Osteoblast (primary cell): ENCODE measurements at places on chromosomes 12 and 14. TPM values are rescaled to one million over a fixed set of nuclear protein-coding genes. Genes with fewer than 3 reads are reported as not detected.
A peak's percentile ranks its signal among the peaks of the same experiment; 100 is the strongest.

DNA sequence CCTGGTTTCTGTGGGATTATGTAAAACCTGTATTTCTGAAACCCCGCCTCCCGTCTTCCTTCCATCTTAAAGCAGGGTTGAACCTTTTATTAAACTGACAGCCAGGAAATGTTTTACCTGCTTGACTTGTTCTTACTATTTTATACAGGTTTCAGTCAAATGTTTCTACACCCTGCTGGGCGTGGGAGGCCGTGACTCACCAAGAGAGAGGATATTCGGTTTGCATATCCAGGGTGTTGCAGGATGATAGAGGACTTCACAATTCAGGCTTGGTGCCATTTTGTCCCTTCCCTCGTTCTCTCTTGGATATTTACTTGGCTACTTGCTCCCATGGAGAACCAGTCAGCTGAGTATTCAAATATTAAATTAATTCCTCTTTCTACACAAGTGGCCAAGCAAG lies 69.7 kb downstream of the ARF6 start:
- H3K4me1 ChIP-seq = no peaks in the 10 kb centered on the region
- no peaks in the 10 kb centered on the region for H3K27me3 ChIP-seq
- DNase-seq = no peak
- H3K4me3 ChIP-seq = no peak overlapping the region

DNA sequence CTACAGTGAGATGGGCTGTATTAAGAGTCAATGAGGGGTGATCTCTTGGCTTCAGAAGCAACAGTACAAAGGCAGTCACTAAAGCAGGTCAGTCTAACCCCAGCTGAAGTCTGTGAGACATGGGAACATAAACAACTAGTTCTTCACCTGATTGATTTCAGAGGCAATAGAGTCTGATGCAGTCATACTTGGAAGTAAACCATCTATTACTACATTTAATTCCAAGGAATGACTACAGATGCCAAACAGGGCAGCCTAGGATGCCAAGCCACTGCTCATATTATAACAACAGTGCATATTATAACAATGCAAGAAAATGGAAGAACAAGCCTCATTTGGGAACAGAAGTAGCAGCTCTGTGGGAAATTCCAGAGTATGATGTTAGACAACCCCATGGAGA lies 35.8 kb downstream of the GRIN2B start:
- no peaks in the 10 kb centered on the region for H3K4me1 ChIP-seq
- no peaks in the 10 kb centered on the region for H3K36me3 ChIP-seq
- no peak overlapping the region for H3K4me3 ChIP-seq

DNA sequence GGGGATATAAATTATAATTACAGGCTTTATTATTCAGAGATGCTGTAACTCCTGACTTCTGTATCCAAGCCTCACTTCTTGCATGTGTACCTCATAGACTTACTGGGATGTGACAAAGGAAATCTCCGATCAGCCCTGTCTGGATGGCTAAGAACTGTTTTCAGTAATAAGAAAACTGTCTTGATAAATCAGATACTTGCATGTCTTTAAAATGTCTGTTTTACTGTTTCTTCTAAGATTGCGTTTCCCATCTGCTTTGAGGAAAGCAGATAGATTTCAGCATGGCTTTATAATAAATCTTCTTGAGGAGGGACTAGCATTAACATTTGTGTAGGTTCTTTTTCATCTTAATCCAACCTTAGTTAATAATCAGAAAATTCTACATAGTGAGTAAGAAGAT lies 395.9 kb downstream of the EGLN3 start:
- H3K27ac ChIP-seq = no peak overlapping the region
- no peaks in the 10 kb centered on the region for H3K27me3 ChIP-seq
- peaks cover 5% of the 10 kb centered on the region for H3K4me1 ChIP-seq
- no peaks in the 10 kb centered on the region for H3K36me3 ChIP-seq
- H3K4me3 ChIP-seq = no peak overlapping the region

SLC24A4 gene
- under 0.01 TPM in 1 of 2 replicates, not detected in the other for total RNA-seq

DNA sequence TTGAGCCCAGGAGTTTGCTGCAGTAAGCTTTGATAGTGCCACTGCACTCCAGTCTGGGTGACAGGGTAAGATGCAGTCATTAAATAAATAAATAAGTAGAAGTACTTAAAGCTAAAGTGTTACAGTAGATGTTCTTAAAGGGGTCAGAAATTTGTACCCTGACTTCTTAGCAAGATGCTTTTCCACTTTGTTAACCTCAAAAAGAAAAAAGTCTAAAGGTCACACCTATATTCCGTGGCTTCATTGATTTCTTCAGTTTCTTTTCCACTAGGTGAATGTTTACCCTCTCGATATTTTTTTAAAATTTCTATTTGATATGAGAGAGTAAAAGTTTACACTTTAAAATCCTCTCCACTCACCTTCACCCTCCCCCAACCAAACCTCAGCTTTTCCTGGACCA lies 64.3 kb upstream of the PLEKHA5 start:
- H3K4me1 ChIP-seq = no peaks in the 10 kb centered on the region
- H3K36me3 ChIP-seq = no peaks in the 10 kb centered on the region
- no peak overlapping the region for H3K27ac ChIP-seq
- no peak overlapping the region for H3K4me3 ChIP-seq
- no peaks in the 10 kb centered on the region for H3K27me3 ChIP-seq

- peaks cover 77% of the 10 kb centered on the region for H3K36me3 ChIP-seq
- H3K4me1 ChIP-seq = peaks cover 7% of the 10 kb centered on the region
- H3K27me3 ChIP-seq = no peaks in the 10 kb centered on the region
- H3K27ac ChIP-seq = peak overlapping the region; percentile 68
- DNase-seq = peak; percentile 18
Observed at GRCh38 chr12:103986829-103987228, 21.2 kb downstream of the TDG start.

GRCh38 chr12:15956413-15957185 lies 45.5 kb downstream of the DERA start:
- H3K4me3 ChIP-seq = no peak overlapping the region
- no peaks in the 10 kb centered on the region for H3K27me3 ChIP-seq
- no peak for DNase-seq

- peak; percentile 49 for DNase-seq
- no peak overlapping the region for H3K4me3 ChIP-seq
- H3K4me1 ChIP-seq = no peaks in the 10 kb centered on the region
- no peak overlapping the region for H3K27ac ChIP-seq
Observed at GRCh38 chr12:1917172-1918070, 1.0 kb downstream of the CACNA2D4 start.

GRCh38 chr12:117031843-117032592 lies 67.2 kb downstream of the TESC start:
- H3K36me3 ChIP-seq = peaks cover 26% of the 10 kb centered on the region
- peaks cover 7% of the 10 kb centered on the region for H3K4me1 ChIP-seq
- DNase-seq = no peak
- H3K4me3 ChIP-seq = no peak overlapping the region

DNA sequence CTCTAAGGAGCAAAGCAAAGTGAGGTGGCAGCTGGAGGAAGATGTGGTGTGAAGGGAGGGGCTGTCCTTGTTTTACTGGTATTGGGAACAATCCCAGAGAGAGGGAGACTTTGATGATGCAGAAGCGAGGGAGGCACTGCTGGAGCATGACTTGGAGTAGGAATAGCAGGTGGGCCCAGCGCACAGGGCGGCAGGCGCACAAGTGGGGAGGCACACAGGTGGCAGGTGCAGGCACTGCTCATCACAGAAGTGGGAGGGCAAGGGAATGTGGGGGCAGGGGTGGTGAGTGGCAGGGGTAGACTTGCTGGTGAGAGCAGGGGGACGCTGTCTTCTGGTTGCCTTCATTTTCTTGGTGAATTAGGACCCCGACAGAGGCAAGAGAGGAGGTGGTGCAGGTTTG lies 11.5 kb upstream of the IFI27 start:
- H3K4me3 ChIP-seq = no peak overlapping the region
- H3K4me1 ChIP-seq = peaks cover 16% of the 10 kb centered on the region
- H3K36me3 ChIP-seq = no peaks in the 10 kb centered on the region
- no peak overlapping the region for H3K27ac ChIP-seq
- no peaks in the 10 kb centered on the region for H3K27me3 ChIP-seq

DNA sequence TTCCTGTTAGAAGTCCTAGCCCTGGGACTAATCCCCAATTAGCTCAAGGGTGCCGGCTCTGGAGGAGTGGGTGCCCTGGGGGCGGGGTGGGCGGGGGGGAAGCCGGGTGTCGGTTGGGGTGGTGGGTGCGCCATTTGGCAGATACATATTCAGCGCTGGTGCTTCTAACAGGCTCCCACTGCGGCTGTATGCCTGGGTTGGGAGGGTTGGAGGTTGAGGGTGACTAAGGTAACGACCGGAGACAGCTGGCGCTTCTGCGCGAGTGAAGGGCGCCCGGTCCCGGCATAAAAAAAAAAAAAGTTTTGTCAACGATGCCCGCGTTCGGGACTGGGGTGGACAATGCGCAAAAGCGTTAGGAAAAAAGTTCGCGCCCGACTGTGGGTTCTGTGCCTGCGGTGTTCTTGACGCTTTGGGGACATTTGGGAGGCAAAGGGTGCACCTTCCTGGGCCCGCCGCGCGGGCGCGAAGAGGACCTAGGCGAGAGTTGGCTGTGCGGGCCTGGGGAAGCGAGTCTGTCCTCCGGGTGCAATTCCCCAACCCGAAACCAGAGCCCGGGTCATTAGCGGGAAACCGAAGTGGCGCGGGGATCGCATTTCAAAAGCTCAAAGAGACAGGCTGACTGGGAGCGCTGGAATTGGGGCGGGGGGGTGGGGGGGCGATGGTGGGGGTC lies 19.2 kb downstream of the TBX3 start:
- peak overlapping the region; percentile 33 for H3K4me3 ChIP-seq
- peaks cover 9% of the 10 kb centered on the region for H3K4me1 ChIP-seq
- H3K27ac ChIP-seq = no peak overlapping the region
- H3K36me3 ChIP-seq = no peaks in the 10 kb centered on the region
- peaks cover 23% of the 10 kb centered on the region for H3K27me3 ChIP-seq

DNA sequence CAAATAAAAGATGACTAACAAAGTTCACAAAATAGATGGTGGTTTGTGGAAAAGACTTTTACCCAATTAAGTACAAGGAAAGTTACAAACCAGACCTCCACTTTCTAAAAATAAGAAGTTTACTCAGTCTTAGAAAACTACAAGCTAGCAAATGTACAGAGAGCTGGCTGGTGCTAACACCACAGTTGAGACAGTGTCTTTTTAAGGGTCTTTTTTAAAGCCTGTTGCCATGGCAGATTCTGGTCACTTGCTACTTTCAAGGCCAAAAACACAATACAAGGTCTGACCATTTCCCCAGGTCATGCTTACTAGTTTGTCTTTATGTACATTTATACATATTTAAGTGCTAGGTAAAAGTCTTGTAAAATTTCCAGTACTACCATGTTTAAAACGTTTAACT lies 2.4 kb downstream of the BTG1 start:
- DNase-seq = no peak
- peak overlapping the region; percentile 80 for H3K27ac ChIP-seq
- peaks cover 44% of the 10 kb centered on the region for H3K4me1 ChIP-seq
- peak overlapping the region; percentile 94 for H3K4me3 ChIP-seq
- no peaks in the 10 kb centered on the region for H3K27me3 ChIP-seq

DNA sequence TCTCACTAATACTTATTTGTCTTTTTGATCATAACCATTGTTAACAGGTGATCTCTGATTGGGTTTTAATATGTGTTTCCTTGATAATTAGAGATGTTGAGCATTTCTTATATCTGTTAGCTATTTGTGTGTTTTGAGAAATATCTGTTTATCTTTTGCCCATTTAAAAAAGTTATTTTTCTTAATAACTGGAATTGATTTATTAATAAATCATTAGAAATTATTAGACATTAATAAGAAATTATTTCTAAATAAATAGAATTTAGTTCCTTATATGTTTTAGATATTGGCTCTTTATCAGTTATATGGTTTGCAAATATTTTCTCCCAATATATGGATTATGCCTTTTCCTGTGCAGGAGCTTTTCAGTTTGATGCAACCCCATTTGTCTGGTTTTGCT lies 18.7 kb downstream of the TMX1 start:
- H3K27ac ChIP-seq = no peak overlapping the region
- H3K4me3 ChIP-seq = no peak overlapping the region
- H3K36me3 ChIP-seq = peaks cover 15% of the 10 kb centered on the region
- no peak for DNase-seq
- H3K27me3 ChIP-seq = no peaks in the 10 kb centered on the region

TRHDE gene
- under 0.01 and 0.59 TPM in 2 replicates for total RNA-seq
